IMR-90 (cell line): ENCODE measurements at places on chromosomes 2 and 18. TPM values are rescaled to one million over a fixed set of nuclear protein-coding genes. Genes with fewer than 3 reads are reported as not detected.
A peak's percentile ranks its signal among the peaks of the same experiment; 100 is the strongest.

LOXHD1 gene
- total RNA-seq = not detected in 2 replicates

TEKT4 gene
- not detected in 2 replicates for total RNA-seq

SALL3 gene
- total RNA-seq = not detected in 2 replicates

GPBAR1 gene
- under 0.01 TPM in 1 of 2 replicates, not detected in the other for total RNA-seq

GRCh38 chr18:56173542-56174220, 464.7 kb downstream of the TXNL1 start:
- peak; percentile 40 for DNase-seq
